Chondrocyte (in vitro differentiated cells): ENCODE measurements at places on chromosomes 11 and 22. TPM values are rescaled to one million over a fixed set of nuclear protein-coding genes. Genes with fewer than 3 reads are reported as not detected.

- no peak for DNase-seq
Measured at GRCh38 chr11:111836721-111837120, 34.7 kb downstream of the ALG9 start.

DNA sequence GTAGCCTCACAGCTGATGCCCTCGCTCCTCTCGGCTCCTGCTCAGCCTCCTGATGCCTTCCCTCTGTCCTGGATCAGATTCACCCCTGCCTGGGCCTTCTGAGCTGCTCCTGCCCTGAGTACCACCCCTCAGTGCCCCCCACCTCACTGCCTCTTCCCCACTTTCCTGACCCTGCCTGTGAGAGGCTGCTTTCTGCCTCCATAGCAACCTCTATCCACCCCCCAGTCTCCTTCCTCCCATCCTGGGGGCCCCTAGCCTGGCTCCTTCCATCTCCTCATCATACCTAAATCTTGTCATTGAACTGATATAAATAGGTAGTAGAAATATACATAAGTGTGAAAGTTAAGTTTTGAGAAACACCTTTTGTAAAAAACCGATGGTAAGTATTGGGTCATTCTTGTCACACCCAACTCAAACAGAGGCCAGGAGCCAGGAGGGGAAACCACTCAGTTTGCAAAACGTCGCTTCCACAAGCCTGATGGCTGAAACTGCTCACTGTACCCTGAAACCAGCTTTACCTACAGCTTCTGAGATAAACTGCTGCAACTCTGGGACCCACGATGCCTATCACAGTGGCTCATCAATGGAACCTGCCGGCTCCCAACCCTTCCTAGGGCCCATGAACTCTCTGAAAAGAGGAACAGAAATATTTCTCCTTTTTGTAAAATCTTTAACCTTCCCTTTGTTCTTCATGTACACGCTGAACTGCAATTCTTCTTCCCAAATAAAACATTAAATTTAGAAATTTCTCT lies 4.8 kb upstream of the APOBEC3H start:
- no peak for DNase-seq

MAPK8IP1 gene
- 6.7 to 10.8 TPM (median 9.6 TPM) in 3 replicates for total RNA-seq

DNA sequence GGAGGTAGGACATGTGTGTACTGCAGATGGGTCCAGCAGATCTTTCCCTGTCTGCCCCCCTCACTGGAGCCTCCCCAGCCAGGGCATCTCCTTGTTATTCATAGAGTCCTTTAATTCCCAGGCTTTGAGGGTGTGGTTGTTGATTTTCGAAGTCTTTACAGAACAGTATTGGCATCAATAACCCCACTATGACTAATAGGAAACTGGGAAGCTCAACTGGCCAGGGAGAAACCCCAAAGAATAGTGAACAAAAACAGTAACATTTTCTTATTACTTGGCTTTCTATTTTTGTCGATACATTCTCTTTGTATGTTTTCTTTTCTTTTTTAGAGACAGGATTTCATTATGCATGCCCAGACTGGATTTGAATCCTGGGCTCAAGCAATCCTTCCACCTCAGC lies 57.9 kb downstream of the NF2 start:
- DNase-seq: no peak

GRCh38 chr11:45260071-45260470 lies 26.1 kb downstream of the SYT13 start:
- no peak for DNase-seq

DNA sequence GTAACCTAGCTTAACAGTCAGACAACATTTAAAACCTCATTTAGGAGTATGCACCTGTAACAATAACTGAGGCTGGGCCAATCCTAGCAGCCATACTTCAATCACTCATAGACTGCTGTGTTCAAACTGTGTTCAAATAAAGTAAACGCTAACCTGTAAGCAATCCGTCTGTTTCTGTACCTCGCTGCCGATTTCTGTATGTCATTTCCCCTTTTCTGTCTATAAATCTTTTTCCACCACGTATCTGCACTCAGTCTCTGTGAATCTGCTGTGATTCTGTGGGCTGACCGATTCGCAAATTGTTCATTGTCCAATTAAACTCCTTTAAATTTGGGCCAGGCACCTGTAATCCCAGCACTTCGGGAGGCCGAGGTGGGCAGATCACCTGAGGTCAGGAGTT lies 12.3 kb downstream of the APOBEC3H start:
- no peak for DNase-seq

GRCh38 chr11:76205252-76206076 lies 838 bp downstream of the WNT11 start:
- DNase-seq: no peak

BDNF gene
- total RNA-seq: 2.0 to 4.4 TPM (median 4.1 TPM) in 3 replicates

GRCh38 chr11:19785265-19785664 lies 72.6 kb downstream of the NAV2 start:
- no peak for DNase-seq
